Glutamatergic neuron (in vitro differentiated cells): ENCODE measurements at places on chromosomes 13 and 19.

DNA sequence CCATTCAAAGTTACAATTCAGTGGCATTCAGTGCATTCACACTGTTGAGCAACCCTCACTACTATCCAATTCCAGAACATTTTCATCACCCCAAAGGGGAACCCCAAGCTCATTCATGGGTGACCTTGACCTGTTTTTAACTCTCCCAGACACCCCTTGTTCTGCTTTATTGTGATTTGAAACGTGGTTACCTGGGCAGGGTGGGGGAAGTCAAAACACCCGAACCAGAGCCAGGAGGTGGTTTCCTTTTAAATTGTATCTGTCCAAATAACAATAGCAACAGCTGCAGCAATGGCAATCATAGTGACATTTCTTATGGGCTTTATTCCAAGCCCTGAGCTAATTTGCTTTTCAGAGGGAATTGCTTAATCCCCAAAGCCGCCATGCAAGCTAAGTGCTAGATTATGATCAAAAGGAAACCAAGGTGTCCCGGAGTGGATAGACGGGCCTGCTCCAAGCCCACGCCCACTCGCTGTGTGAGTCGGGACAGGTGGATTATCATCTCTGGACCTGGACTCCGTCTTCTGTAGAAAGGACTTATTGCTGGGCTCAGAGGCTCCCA lies 6.1 kb downstream of the PTGIR start:
- peaks cover 28% of the 10 kb centered on the region for H3K4me1 ChIP-seq
- peaks cover 4% of the 10 kb centered on the region for H3K27me3 ChIP-seq
- H3K27ac ChIP-seq: no peak overlapping the region
- DNase-seq: no peak
- no peak overlapping the region for H3K4me3 ChIP-seq

- no peak overlapping the region for H3K27ac ChIP-seq
- H3K27me3 ChIP-seq: peaks cover 3% of the 10 kb centered on the region
- no peaks in the 10 kb centered on the region for H3K36me3 ChIP-seq
- DNase-seq: no peak
Measured at GRCh38 chr19:31312677-31313244, 36.5 kb downstream of the TSHZ3 start.

- H3K27me3 ChIP-seq: no peaks in the 10 kb centered on the region
- no peak for DNase-seq
- H3K36me3 ChIP-seq: no peaks in the 10 kb centered on the region
Measured at GRCh38 chr13:110047496-110047895, 259.5 kb downstream of the COL4A1 start.

GRCh38 chr19:51108805-51109146 lies 567 bp upstream of the CTU1 start:
- no peaks in the 10 kb centered on the region for H3K36me3 ChIP-seq
- peak overlapping the region; percentile 96 for H3K27ac ChIP-seq

GRCh38 chr19:40056505-40056904 lies 474 bp upstream of the ZNF780B start:
- H3K4me3 ChIP-seq: peak overlapping the region; percentile 100
- DNase-seq: no peak
- peaks cover 34% of the 10 kb centered on the region for H3K36me3 ChIP-seq
- H3K27ac ChIP-seq: no peak overlapping the region

GRCh38 chr19:18762125-18763023 lies 28.7 kb downstream of the COMP start:
- H3K4me3 ChIP-seq: no peak overlapping the region
- H3K4me1 ChIP-seq: peaks cover 6% of the 10 kb centered on the region
- peaks cover 3% of the 10 kb centered on the region for H3K27me3 ChIP-seq

GRCh38 chr19:18266771-18267686 lies 7.2 kb downstream of the IQCN start:
- H3K4me1 ChIP-seq: no peaks in the 10 kb centered on the region
- H3K36me3 ChIP-seq: peaks cover 6% of the 10 kb centered on the region
- H3K27me3 ChIP-seq: peaks cover 10% of the 10 kb centered on the region
- no peak for DNase-seq
- no peak overlapping the region for H3K27ac ChIP-seq

DNA sequence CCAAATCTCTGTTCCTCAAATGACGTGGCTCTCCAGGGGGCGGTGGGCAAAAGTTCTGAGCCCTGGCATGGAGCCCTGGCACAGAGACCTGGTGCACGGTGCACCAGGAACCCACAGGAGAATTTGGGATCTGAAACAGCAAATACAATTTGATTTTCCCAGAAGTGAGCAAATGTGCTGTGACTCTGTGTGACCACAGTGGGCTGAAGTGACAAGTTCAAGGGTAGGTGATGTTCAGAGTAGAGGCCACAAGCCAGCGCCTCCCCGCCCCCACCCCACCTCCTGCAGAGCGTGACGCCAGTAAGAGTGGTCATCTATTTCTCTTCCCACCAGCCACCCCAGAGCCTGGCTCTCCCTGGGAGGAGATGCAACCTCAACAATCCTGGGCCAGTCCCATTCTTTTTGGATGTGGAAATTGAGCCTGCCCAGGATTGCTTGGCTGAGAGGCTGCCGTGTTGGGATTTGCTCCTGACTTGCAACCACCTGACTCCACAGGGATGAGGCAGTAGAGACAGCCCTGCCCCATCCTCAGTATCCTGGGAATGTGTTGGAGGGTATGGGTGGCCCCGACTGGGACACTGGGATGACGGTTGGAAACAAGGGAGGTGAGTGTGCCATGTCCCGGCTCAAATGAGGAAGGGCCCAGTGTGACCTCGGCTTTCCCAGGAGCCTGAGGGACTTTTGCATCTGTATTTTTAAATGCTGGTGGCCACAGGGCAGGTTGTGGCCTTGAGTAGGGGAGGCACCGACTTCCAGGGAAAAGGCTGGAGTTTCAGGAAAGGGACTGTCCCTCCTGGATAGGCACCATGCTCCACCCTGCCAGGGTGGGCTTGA lies 11.1 kb upstream of the BCL3 start:
- H3K27me3 ChIP-seq: no peaks in the 10 kb centered on the region
- no peaks in the 10 kb centered on the region for H3K4me1 ChIP-seq
- DNase-seq: no peak
- no peak overlapping the region for H3K4me3 ChIP-seq

GRCh38 chr13:34372581-34372980 lies 554.6 kb downstream of the RFC3 start:
- no peaks in the 10 kb centered on the region for H3K36me3 ChIP-seq
- no peak overlapping the region for H3K27ac ChIP-seq
- H3K4me1 ChIP-seq: peaks cover 1% of the 10 kb centered on the region
- DNase-seq: no peak
- H3K4me3 ChIP-seq: no peak overlapping the region

GRCh38 chr13:55437162-55437561 lies 1703.6 kb upstream of the PRR20A start:
- H3K4me1 ChIP-seq: peaks cover 7% of the 10 kb centered on the region
- no peak for DNase-seq
- H3K36me3 ChIP-seq: no peaks in the 10 kb centered on the region
- no peak overlapping the region for H3K4me3 ChIP-seq
- no peak overlapping the region for H3K27ac ChIP-seq

DNA sequence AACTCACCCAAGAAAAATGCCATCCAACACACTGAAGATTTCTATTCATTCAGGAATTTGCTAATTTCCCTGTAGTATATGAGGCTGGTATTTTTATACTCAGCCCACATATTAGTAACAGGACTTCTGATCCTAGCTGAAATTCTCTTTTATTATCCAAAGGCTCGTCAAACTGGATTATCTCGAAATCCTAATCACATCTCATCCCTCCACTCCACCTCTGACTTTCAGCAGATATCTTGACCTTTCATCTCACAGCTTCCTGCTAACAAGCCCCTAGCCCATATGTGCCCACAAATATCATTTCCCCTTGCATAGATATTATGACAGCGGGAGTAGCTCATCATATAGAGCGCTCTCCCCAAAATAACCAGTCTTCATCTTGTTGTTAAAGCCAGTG lies 279.7 kb downstream of the FGF14 start:
- no peaks in the 10 kb centered on the region for H3K4me1 ChIP-seq
- peaks cover 1% of the 10 kb centered on the region for H3K27me3 ChIP-seq
- H3K4me3 ChIP-seq: no peak overlapping the region
- H3K27ac ChIP-seq: no peak overlapping the region
- no peaks in the 10 kb centered on the region for H3K36me3 ChIP-seq

- H3K4me3 ChIP-seq: no peak overlapping the region
- H3K4me1 ChIP-seq: peaks cover 6% of the 10 kb centered on the region
- peak; percentile 61 for DNase-seq
- peaks cover 4% of the 10 kb centered on the region for H3K36me3 ChIP-seq
Measured at GRCh38 chr13:29362849-29363604, 232.5 kb downstream of the SLC7A1 start.

DNA sequence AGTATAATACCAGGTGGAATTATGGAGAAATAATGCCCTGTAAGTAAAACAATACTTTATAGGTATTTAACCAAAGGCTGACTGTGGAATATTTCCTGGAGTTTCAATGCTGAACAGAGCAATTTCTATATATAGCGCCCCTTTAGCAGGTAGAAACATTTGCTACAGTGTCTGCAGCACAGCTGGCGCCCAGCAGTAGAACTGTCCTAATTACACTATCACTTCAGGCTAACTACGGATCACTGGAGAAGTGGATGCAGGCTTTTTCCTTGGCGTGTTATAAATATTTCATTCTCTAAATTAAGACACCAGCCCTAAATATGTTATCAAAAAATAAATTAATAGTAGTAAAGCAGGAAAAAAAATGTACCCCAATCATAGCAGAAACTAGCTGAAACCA lies 3.1 kb downstream of the SHISA2 start:
- peak overlapping the region; percentile 97 for H3K4me3 ChIP-seq
- DNase-seq: no peak
- peak overlapping the region; percentile 92 for H3K27ac ChIP-seq
- no peaks in the 10 kb centered on the region for H3K36me3 ChIP-seq
- H3K27me3 ChIP-seq: peaks cover 11% of the 10 kb centered on the region
- peaks cover 20% of the 10 kb centered on the region for H3K4me1 ChIP-seq

DNA sequence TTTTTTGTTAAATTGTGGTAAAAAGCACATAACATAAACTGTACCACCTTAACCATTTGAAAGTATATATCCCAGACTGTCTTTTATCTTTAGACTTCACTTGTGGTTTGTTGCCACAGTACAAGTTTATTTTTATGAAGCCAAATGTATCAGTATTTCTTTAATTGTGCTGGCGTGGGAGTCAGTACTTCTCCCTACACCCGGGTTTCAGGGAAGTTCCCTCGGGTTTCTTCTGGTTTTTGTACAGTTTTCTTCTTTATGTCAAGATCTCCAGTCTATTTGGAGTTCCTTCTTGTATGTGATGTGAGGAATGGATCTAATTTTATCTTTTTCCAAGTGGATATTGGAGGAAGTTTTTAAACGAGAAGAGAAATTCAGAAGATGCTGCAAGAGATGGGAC lies 20.5 kb downstream of the CCDC8 start:
- H3K4me3 ChIP-seq: no peak overlapping the region
- H3K4me1 ChIP-seq: peaks cover 16% of the 10 kb centered on the region
- H3K36me3 ChIP-seq: peaks cover 7% of the 10 kb centered on the region
- H3K27ac ChIP-seq: peak overlapping the region; percentile 81

DNA sequence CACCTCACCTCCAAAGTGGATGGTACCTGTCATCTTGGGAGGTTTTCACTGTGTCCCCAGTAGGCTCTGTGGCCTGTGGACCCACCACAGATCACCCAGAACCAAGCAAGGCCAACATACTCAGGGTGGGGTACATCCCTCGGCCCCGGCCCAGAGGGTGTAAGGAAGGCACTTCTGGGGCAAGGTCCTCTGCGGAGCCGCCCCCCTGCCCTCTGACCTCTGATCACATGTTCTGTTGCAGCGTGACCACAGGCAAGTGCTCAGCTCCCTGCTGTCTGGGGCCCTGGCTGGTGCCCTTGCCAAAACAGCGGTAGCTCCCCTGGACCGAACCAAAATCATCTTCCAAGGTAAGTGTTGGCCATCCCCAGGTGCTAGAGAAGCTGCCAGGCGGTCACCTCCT lies 36.7 kb downstream of the TMEM161A start:
- H3K27me3 ChIP-seq: peaks cover 5% of the 10 kb centered on the region
- H3K36me3 ChIP-seq: no peaks in the 10 kb centered on the region
- no peak overlapping the region for H3K4me3 ChIP-seq
- no peak for DNase-seq
- no peak overlapping the region for H3K27ac ChIP-seq

DNA sequence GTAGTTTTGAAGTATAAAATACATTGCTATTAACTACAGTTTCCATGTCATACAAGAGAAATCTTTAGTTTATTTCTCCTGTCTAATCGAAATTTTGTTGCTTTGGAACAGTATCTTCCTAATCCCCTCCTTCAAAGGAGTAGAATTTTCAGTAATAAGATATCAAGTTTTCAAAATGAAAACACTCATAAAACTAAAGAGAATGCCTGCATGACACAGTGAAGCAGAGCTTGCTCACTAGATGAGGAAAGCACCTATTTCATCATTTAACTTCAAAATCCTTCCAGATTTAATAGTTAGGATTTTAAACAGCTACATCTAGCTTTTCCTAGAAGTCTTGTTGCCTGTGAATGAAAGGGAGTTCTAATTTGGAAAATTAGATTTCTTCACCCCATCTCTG lies 80.8 kb downstream of the TNFSF11 start:
- H3K27ac ChIP-seq: no peak overlapping the region
- H3K4me1 ChIP-seq: peaks cover 17% of the 10 kb centered on the region
- no peaks in the 10 kb centered on the region for H3K27me3 ChIP-seq
- H3K4me3 ChIP-seq: no peak overlapping the region

DNA sequence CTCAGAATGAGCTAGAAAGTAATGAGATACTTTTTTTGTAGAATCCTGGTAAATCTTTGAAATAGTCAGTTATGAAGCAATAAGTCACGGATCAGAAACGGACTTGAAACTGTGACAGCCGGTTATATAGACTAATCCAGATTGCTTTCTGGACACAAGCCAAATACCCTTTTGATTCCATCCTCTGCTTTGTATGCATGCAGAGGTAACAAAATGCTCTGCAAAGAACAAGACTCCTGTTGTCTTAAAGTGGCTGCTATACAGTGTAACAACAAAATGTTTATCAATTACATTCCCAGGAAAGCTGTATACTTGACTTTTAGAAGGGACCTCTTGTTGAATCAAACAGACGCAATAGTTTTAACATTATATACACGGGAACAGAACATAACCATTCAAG lies 66.5 kb upstream of the STARD13 start:
- H3K27ac ChIP-seq: no peak overlapping the region
- DNase-seq: no peak
- H3K27me3 ChIP-seq: peaks cover 4% of the 10 kb centered on the region
- no peaks in the 10 kb centered on the region for H3K36me3 ChIP-seq
- no peak overlapping the region for H3K4me3 ChIP-seq

DNA sequence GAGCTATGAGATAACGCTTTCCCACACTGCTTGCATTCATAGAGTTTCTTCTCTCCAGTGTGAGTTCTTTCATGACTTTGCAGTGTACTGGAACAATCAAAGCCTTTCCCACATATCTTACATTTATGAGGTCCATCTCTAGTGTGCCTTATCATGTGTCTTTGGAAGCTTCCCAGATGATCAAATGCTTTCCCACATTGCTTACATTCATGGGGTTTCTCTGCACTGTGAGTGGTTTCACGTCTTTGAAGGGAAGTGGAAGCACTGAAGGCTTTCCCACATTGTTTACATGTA lies 14.9 kb upstream of the ZNF442 start:
- H3K4me3 ChIP-seq: no peak overlapping the region
- no peak for DNase-seq
- H3K4me1 ChIP-seq: no peaks in the 10 kb centered on the region
- peaks cover 3% of the 10 kb centered on the region for H3K27me3 ChIP-seq
- H3K27ac ChIP-seq: no peak overlapping the region
